Midbrain (tissue), 1 donor: ENCODE measurements at places on chromosomes 11 and 22.

DNA sequence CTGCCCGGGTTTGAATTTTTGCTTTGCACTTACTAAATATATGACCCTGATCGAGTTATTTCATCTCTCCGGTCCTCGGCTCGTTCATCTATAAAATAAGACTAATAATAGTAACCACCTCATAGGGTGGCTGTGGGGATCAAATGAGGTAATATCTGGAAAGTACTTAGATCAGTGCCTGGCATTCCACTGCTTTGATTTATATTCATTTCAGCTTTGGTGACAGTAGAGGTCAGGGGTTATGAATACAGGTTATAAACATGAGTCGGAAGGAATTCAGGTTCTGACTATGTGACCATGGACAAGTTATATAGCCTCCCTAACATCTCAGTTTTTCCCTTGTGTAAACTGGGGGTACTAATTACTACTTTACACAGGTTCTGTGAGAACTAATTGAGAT lies 2.9 kb upstream of the TEAD1 start:
- DNase-seq, result no peak

DNA sequence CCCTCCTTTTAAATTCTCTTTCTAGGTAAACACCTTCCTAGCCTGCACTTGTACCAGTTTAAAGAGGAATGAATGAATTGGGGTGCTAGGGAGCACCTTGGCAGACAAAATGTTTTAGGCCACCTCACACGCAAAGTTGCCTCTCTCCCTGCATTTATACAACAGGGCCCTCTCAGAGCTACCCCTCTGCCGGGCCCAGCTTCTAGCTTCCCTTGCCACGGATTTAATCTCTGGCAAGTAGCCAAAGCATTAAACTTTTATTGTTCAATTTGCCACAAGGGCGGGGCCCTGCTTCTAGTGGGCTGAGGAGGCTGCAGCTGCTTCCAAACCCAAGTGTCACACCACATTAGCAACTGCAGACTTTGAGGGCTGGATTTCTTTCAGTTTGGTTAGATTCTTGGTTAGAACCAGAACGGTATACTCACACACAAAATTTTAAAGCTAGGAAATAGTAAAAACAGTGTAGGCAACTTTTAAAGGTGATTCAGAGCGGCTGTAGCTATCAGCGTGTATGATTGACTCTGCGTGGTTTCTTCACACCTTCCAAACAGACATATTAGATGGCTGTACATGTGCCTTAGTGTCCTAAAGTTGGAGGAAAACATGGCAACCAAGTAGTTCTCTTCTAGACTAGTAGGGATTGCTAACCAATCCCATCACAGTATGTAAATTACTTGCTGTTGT lies 6.5 kb downstream of the KREMEN1 start:
- DNase-seq, result no peak

DNA sequence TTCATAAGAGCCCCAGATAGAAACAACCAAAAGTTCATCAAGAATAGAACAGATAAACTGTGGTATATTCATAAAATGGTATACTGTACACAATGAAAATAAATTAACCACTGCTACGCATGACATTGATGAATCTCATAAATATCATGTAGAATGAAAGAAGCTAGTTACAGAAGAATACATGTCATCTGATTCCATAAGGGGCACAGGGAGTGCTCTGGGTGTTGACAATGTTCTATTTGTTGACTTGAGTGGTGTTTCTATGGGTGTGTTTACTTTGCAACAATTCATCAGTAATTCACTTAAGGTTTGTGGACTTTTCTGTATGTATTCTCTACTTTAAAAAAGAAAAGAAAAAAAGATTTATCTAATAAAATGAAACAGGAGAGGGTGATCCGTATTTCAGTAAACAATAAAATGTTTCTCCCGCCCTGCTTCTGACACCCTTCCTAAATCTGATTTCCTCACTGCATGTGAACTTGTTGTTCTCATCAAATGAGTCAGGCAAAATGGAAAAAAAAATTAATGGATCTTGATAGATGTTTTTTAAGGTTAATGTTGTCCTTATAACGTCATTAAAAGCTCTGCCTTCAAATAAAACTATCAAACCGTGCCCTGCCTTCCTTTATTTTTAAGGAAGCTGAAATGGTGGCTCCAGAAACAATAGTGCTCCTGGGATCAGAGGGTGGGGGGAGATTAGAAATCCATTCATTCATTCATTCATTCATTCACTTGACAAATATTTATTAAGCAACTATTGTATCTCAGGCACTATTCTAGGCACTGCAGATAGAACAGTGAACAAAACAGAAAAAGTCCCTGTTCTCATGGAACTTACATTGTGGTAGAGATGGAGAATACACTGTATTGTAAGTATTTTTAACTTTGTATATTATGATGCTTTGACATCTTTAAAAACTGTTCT lies 77.2 kb upstream of the CD44 start:
- no peak for DNase-seq

GRCh38 chr11:2826679-2827056 lies 58.9 kb downstream of the CDKN1C start:
- DNase-seq, result no peak

- peak; percentile 85 for DNase-seq
These were observed 7.4 kb downstream of the USP2 start for GRCh38 chr11:119373921-119374631.

- DNase-seq, result no peak
These were observed 40.5 kb downstream of the GGTLC2 start for GRCh38 chr22:22684580-22685561.

GRCh38 chr11:87020764-87021365 lies 16.9 kb upstream of the TMEM135 start:
- no peak for DNase-seq

GRCh38 chr11:62896049-62896448 lies 15.4 kb downstream of the SLC3A2 start:
- DNase-seq, result peak; percentile 18

- DNase-seq, result peak; percentile 38
These were observed 58.6 kb downstream of the UVRAG start for GRCh38 chr11:75873417-75874221.

DNA sequence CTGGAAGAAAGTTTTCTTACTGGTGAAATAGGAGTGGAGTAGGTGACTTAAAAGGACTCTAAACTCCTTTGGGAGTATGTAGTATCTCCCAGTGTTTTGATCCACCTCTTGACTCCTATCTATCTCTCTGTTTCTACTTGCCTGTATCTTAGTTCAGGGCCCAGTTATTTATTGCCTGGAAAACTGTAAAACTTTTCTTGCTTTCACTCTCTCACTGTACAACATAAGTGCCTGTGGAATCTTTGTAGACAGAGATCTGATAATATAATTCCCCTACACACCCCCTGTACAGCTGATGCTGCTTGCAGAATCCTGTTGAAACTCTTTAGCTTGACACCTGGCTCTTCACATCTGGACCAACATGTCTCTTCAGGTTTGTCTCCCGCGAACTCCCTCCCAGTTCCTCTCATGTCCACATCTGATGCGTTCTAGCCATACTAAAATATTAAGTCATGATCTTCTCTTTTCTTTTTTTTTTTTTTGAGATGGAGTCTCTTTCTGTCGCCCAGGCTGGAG lies 26.5 kb upstream of the SESN3 start:
- DNase-seq, result no peak

DNA sequence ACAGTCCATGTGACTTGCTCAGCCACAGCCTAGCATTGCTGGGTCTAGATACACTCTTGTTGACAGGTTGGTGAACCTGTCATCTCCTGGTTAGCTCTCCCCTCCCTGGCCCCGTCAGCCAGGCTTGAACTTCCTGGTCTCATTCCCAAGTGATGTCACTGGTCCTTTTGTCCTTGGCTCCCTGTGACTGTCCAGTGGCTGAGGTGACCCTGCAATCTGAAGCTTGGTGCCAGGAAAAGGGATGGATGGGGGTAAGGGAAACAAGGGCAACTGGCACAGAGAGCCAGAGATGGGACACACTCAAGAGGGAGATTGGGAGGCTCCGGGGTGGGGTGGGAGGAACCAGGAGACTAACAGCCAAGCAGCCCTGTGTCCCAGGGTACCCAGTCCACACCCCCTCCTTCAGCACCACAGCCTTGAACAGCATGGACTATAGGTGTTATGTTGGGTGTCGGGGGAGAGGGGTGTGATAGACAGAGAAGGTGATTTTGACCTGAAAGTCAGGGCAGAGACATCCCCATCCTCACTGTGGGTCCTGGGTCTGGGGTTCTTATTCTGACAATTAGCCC lies 63.8 kb upstream of the THY1 start:
- DNase-seq, result no peak

DNA sequence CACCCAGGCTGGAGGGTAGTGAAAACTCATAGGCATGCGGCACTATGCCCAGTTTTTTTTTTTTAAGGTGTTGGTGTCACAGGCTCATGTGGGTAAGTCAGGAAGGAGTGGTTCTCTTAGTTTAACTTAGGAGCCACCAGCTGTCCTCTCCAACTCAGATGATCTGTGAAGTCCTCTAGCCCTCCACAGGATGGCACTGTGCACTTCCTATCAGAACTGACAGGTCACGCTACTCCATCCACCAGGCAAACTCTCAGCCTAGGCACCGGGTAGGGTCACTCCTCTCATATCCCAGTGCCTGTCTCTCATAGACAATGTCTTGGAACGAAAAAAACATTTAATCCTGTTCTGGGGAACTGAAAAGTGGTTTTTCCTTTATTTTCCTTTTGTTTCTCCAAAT lies 16.5 kb downstream of the NAP1L4 start:
- DNase-seq, result peak; percentile 48

DNA sequence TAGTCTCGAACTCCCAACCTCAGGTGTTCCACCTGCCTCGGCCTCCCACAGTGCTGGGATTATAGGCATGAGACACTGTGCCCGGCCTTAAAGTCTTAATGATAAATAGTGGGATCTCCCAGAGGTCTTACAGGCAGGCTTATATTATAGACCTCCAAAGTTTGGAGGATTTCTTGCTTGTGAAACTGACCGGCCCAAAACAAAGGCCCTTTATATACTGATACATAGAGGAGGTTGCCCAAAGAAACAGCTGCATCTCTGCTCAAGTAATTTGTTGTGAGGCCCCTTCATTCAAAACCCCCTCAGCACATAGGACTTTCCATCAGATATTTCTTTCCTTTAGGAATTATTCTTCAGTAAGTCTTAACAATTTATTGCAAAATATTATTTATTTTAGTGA lies 27.4 kb upstream of the RDX start:
- no peak for DNase-seq

DNA sequence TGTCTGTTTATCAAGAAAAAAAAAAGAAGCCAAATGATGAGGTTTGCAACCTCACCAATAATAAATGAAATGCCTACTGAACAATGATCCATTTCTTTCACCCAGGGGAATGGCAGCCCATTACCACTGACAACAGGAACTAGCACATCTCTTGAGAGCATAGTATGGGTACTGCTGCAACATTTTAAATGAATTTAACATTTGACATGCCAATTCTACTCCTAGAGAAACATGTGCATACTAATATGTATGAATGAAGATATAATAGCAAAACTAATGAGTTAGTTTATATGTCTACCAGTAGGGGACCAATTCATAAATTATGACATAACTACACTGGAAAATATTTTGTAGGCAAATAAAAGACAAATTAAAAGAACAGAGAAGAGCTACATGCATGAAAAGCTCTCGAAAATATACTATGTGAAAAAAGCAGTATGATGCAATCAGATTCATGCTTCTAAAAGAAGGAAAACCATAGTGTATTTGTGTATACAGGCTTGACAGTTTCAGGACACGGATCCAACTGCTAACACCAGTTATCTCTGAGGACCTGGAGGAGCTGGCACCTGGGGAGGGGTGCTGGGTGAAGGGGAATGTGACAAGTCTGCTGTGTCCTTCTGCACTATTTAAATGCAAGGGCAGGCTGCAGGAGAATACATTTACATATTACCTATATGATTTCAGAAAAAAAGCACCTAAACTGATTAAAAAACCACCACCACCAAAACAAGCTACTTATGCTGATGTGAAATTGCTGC lies 6.9 kb downstream of the SMCO4 start:
- no peak for DNase-seq

- no peak for DNase-seq
These were observed 20.7 kb downstream of the ZBTB16 start for GRCh38 chr11:114080219-114080618.

- no peak for DNase-seq
These were observed 38.9 kb upstream of the CLMP start for GRCh38 chr11:123233975-123234334.

- no peak for DNase-seq
These were observed 30.7 kb upstream of the LMO1 start for GRCh38 chr11:8294251-8294935.

- DNase-seq, result peak; percentile 78
These were observed 16.9 kb downstream of the CTNND1 start for GRCh38 chr11:57778318-57779037.

GRCh38 chr11:57761301-57762234 lies at the start of gene CTNND1:
CTNND1 (plus strand) TSS chr11:57761802; CDS start chr11:57791479, 29,677 bp downstream.
- peak; percentile 87 for DNase-seq

GRCh38 chr22:39898997-39899396 lies 1.9 kb upstream of the GRAP2 start:
- no peak for DNase-seq

DNA sequence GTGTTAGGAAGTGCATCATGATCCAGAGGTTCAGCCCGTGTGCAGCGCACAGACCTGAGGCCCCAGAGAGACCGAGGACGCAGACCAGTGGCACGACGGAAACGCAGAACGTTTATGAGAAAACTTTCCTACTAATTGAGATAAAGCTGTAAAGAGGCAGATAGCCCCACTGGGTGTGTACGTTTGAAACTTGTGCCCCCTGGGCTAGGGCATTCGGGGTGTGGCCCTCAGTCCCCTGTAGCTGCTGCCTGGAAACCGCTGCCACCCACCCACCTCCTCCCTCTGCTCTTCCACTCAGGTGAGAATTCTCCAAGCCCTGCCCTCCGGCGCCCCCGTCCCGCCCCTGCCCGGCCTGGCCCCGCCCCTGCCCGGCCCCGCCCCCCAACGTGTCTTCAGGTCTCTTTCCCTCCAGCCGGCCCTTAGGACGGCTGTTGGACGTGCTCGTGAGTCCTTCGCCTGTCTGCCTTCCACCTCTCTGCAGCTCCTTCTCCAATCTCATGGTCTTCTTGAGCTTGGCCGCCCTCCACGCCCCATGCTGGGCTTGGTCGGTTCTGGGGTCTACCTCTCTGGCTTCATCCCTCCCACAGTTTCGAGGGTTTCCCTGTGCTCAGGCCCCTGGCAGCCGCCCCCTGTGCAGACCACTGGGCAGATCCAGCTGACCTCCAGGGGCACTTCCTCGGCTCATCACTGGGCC lies 12.1 kb downstream of the MAPK8IP2 start:
- DNase-seq, result no peak

DNA sequence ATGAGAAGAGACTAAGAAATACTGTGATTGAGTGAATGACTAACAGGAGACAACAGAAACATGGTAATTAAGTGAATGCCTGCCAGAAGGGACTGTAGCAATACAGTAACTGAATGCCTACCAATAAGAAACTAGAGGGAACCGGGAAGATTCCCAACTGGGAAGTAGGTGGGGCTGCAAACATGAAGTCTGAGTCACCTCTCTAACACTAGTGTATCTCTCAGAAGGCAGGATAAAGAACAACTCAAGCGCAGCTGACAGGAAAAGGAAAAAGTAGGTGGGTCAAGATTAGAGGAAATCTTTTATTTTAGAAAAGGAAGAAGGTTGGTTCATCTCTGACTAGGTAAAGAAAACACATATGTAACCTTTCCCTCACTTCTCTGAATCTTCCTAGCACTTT lies 14.0 kb downstream of the C11orf42 start:
- DNase-seq, result no peak

GRCh38 chr22:45582955-45583320 lies 80.3 kb downstream of the FBLN1 start:
- DNase-seq, result no peak

- DNase-seq, result no peak
These were observed 154.1 kb upstream of the POU2AF2 start for GRCh38 chr11:111091321-111091938.

- no peak for DNase-seq
These were observed 12.4 kb upstream of the TIMP3 start for GRCh38 chr22:32788904-32789624.
